DMS53 (cell line): ENCODE measurements at places on chromosomes 2 and 18.
A peak's percentile ranks its signal among the peaks of the same experiment; 100 is the strongest.

DNA sequence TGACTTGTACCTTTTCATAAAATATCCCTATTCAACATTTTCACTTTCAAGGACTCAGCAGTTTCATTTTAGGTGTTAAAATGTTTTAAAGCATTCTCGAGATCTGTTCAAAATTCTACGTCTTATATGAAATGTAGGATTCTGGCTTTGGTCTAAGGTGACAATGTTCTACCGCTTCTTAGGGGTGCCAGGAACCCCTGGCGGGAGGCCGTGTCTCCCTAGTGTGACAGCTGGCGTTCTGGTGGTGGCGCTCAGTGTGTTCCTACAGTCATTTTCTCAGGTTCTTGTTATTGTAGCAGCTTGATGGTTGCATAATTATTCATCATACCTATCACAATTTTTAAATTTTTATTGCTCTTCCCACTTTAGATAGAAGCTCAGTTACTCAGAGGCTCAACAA is 204.6 kb downstream of the AGAP1 start:
- no peak for DNase-seq

GRCh38 chr18:79570266-79571201 is 109.1 kb upstream of the CTDP1 start:
- DNase-seq = no peak

- no peak for DNase-seq
Observed at GRCh38 chr2:134081238-134081938, 172.5 kb upstream of the MGAT5 start.

DNA sequence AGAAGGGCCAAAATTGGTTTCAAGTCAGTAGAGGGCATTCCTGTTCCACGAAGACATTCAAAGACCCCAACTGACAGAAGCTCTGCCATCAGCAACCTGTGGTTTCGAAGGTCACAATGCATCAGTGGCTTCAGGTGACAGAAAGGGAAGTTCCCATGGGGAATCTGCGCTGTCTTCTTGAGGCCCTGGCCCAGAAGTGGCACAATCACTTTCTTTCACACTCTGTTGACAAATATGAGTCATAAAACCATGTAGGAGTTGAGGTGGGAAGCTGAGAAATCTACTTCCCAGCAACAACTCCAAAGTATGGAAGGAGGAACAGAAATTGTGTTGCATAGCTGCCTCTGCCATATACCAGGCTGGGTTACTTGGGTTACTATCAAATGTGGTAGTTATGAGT is 621.1 kb upstream of the FANCL start:
- peak; percentile 31 for DNase-seq

DNA sequence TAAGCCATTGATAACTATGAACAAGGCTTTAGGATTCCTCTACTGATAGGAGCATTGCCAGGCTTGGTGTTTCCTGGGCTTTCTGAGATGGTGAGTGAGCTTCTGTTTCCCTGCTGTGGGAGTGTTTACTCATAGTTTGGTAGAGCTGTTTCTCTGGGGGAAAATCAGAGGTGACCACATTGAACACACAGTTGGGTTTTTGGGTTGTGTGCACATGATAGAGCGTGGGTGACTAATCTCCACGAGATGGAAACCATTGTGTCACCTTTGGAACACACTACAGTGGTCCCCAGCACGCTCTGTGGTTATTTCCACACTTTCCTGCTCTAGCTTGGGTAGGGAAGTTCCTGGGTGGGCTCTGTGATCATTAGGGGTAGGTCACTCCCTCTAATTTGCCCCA is 5.4 kb downstream of the IL1R1 start:
- DNase-seq = no peak

DNA sequence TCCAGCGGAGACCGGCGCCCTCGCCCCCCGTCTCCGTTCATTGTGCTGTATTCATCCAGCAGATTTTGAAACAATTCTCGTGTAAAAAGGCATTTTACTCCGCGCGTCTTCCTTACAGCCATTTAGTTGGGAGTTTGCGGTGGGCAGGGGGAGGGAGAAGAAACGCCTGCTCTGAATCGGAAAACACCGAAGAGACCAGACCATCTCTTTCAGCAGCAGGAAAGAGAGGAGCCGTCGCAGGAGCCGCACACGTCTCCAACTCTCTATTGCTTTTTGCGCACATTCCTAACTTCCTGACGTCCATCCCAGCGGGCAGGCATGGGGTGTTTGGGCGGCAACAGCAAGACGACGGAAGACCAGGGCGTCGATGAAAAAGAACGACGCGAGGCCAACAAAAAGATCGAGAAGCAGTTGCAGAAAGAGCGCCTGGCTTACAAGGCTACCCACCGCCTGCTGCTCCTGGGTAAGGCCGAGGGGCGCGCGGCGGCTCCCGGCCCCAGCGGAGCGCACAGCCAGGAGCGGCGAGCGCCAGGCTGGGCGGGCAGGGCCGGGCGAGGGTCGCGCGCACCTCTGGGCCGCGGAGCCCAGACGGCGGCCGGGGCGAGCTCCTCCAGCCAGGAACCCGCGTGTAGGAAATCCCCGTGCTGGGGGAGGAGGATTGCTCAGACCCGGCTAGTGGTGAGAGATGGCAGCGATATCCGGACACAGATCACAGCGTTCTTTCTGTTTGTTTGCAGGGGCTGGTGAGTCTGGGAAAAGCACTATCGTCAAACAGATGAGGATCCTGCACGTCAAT is 63.2 kb downstream of the GNAL start:
- peak; percentile 45 for DNase-seq

DNA sequence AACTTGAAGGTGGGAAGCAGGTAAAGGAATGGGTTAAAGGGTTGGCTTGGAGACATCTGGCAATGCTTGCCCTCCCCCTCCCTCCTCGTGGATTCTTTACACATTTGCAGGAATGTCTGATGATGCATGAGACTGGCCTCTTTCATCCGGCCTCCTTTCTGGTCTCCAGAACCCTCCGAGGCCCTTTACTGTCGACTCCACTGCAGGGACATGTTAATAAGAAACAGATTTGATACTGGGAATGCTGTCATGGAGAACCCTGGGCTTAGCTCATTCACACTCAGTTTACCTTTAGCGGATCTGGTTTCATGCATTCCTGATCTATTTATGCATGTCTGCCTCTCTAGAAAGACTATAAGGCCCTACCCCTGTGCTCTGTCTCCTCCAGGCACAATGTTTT is 238.7 kb downstream of the TGIF1 start:
- DNase-seq = peak; percentile 80

DNA sequence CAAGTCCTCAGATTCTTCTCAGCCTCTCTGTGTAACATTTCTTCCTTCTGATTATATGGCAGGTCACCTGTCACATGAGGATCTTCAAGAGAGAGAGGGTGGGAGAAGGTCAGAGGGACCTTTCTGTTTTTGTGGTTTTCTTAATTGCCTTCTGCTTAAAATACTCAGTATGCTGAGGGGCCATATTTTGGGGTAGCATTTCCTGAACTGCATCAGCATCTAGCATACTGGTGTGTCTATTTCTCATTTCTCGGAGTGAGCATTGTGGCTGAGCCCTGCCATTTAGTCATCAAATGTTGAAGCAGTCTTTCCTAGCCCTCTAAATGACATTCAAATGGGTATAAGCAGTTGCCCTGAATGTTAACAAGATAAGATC is 162.7 kb downstream of the MYO3B start:
- no peak for DNase-seq

GRCh38 chr2:187459256-187459655 is 11.2 kb upstream of the CALCRL start:
- no peak for DNase-seq

GRCh38 chr2:175926272-175926671 is 75.8 kb downstream of the LNPK start:
- no peak for DNase-seq

GRCh38 chr2:37244017-37244416 is 12.6 kb downstream of the NDUFAF7 start:
- no peak for DNase-seq

DNA sequence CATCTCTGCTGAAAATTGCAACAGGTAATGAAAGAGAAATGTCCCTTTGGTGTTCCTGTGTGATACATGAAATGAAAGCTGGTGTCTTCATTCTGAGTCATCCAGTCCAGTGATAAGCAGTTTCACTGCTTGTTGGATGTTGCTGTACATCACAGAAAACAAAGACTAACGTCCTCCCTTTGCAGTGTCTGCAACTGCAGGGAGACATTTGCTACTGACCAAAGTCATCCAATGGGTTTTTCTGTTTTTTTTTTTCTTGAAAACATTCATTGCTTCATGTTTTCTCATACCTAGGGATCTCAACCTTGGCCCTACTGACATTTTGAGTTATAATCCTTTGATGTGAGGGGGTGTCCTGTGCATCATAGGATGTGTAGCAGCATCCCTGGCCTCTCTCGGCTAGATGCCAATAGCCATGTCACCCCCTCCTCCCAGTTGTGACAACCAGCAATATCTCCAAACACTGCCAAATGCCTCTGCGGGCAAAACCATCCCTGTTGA is 63.6 kb upstream of the FZD5 start:
- DNase-seq = peak; percentile 58

GRCh38 chr2:238790833-238791230 is 57.1 kb upstream of the TWIST2 start:
- DNase-seq = no peak

- peak; percentile 48 for DNase-seq
Observed at GRCh38 chr18:48402953-48403352, 6.2 kb downstream of the ZBTB7C start.
